ENCODE measurements at places on chromosomes 6 and 20. TPM values are rescaled to one million over a fixed set of nuclear protein-coding genes. Genes with fewer than 3 reads are reported as not detected.

DNA sequence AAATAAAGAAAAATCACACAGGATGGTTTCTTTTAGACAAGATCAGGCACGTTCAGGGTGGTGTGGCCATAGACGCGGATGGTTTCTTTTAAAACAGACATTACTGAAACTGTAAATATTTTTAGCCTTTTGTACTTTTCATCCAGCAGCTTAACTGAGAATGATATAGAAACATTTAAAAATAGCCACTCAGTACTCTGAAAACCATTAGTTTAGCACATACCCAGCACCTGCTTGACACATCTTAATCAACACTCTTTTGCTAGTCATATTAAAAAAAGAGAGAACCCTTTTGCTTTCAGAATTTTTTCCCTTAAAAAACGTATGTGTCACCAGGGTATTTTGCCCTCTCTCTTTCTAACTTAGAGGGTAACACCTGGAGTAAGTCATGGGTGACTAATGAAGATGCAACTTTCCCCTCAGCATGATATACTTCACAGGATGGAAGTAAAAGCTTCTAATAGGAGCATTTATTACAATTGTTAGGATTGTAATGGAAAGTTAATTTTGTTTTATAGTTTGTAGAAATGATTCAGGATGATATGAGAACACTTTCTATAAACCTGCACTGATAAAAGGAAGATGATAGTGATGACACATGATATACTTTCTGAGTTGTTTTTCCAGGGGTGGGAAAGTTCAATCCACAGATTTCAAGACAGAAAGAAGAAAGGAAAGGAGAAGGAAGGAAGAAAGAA lies 45.2 kb downstream of the BACH2 start:
- no peak for DNase-seq

DNA sequence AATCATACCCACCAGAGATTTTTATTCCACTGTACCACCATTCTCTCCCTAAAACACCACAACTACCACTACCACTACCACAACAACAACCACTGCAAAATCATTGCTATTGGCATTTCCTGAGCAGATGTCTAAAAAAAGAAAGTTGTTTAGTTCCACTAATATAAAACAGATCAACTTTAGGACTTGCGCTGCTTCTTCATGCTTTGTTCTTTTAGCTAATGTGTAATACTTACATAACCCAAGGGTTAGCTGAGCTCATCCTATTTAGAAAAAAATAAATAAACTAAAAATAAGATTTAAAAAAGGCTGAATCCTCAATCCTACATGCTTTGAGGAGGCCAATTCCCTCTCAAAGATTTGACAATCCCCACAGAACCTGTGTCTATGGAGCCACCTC lies 11.4 kb downstream of the IYD start:
- DNase-seq = no peak

GRCh38 chr6:38836585-38836984 lies 121.5 kb downstream of the DNAH8 start:
- DNase-seq = no peak

GRCh38 chr6:10759312-10759839 lies 11.8 kb downstream of the TMEM14B start:
- DNase-seq = no peak

DNA sequence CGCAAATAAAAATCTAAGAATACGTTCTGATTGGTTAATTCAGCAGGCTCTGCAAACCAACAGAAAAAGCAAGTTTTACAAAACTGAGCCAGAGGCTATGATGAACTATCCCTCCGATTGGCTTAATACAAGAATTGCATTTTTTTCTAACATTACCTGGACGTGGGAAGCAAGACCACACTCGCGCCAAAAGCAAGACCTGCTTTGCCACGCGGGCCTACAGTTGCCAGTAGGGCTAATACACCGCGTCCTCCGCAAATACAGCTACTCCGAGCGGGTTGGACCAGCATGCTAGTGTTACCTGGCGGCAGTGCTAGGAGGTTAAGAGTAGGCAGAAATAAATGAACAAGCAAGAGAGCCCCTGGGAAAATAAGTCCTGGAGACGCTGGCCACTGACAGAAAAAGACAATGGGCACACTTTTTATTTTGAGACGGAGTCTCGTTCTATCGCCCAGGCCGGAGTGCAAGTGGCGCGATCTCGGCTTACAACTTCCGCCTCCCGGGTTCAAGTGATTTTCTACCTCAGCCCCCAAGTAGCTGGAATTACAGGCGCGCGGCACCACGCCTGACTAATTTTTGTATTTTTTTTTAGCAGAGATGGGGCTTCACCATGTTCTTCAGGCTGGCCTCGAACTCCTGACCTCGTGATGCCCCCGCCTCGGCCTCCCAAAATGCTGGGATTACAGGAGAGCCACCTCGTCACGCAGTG lies 131.9 kb upstream of the BTN3A2 start:
- no peak for DNase-seq

GRCh38 chr20:58251979-58252591 lies 23.6 kb upstream of the ANKRD60 start:
- DNase-seq = no peak

GRCh38 chr6:26218824-26219223 lies 131.6 kb downstream of the HFE start:
- DNase-seq = no peak

DNA sequence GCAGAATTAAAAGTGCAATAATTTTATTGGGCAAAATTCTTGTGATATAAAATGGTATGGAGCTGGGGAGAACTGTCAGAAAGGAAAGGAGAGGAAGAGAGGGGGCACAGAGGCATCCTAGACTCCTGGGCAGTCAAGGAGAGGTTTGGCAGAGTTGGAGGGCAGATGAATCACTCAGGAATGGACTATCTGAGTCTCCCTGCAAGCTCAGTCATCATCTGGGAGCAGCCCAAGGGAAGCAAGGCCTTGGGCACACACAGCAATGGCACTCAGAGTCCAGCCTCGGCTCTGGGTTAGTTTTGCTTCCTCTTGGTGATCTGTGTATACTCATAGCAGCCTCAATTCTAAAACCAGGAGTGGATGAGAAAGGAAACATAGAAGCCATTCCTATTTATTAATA lies 67.2 kb downstream of the SLC22A1 start:
- DNase-seq = no peak

GRCh38 chr20:54433636-54434035 lies 41.8 kb upstream of the DOK5 start:
- no peak for DNase-seq

- DNase-seq = peak; percentile 75
Observed at GRCh38 chr6:27687154-27688013, 214.5 kb upstream of the ZNF184 start.

DNA sequence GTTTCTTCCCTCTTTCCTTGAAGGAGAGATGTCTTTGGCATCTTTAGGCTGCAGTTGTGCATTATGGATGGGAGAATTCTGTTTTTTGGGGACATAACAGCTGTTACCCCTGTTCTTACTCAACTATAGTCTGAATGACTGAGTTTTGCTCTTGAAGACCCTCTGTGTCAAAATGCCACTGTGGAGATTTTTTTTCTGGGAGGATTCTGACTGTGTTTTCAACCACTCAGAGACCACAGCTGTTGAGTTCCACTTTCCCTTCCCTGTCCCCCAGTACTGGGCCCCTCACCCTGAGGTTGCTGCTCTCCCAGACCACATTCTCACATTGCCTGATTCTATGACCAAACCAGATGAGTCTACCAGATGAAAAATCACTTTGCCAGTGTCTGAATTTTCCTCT lies 48.1 kb downstream of the NKX2-2 start:
- DNase-seq = no peak

GRCh38 chr6:2110504-2110903 lies 134.9 kb downstream of the GMDS start:
- no peak for DNase-seq

- DNase-seq = peak; percentile 78
Observed at GRCh38 chr6:170290296-170291128, at the start of gene DLL1. Gene DLL1, minus strand, starts transcription at chr6:170291078. Its CDS starts 939 bp downstream, at chr6:170290139.

DNA sequence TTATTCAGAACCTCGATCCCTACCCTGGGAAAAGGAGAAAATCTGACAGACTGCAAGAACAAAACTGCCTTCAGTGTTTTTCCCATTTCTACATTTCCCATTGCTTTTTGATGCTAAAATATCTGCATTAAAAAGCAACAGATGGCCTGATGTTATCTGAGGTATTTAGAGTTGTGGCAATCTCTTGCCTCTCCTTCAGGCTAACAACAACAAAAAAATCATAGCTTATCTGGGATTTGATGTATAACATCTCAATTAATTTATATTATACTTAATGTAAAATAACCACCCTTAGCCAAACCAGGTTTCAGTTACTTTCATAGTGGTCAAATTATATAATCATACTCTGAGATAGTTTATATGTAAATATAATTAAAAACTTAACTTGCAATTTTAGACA lies 15.8 kb upstream of the GABRR2 start:
- DNase-seq = no peak

GRCh38 chr6:170158296-170159021 lies 132.4 kb downstream of the DLL1 start:
- no peak for DNase-seq

- DNase-seq = peak; percentile 86
Observed at GRCh38 chr6:30955367-30956042, 14.7 kb downstream of the MUCL3 start.

- no peak for DNase-seq
Observed at GRCh38 chr6:170019818-170020583, 268.6 kb downstream of the ERMARD start.

DNA sequence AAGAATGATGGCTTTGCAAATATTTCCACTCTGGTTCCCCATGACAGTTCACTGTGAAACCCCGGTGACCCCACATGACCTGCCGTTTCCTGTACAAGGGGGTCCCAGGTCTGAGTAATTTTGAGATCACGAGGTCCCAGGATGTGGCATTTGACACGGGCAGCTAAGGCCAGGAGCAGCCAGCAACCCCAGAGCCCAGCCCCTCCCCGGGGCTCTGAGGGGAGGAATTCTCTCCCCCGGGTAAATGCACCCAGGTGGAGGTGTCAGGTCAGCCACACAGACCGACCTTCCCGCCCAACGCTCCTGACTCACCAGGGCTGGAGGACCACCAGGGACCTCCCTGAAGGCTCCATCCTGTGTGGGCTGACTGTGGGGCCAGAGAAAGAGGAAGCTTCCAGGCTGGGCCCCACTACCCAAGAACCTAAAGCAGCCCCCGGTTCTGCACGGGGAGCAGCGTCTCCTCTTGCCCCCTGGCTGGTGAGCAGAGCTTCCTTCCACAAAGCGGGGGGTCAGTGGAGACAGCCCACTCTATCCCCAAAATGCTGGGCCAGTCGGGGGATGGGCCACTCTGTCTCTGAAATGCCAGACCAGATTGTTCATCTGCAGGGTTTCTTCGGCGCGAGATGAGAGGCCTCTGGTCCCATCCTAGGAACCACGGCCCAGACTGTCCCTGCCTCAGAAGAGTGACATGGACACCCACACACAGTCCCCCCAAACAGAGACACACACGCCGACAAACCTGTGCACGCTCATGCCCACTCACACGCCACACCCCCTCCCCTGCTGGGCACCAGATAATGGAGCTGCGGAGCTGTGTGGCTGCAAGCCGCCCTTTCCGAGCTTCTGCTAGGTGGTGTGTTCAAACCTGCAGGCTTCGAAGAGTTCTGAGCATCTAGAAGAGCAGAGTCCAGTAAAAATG lies 23.4 kb upstream of the SLCO4A1 start:
- DNase-seq = no peak

- no peak for DNase-seq
Observed at GRCh38 chr6:129340983-129341382, 369.0 kb downstream of the ARHGAP18 start.

DNA sequence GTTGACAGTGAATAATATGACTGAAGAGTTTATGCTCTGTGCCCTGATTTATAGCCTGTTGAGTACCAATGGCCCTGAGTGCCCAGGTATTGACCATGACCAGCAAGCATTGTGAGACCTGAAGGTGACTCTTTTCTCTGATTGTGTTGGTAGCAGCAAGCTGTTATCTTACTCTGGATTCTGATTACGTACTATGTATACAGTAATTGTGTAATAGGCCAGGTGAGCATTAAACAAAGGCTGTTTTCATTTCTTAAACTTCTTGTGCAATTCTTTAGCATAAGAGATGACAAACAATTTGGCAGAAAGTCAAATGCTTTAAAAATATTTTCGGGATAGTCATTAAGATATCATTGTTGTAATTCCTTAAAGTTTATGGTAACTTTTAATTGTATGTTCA lies 111.7 kb upstream of the PTPRK start:
- DNase-seq = no peak

The C20orf204 gene
- 0.29 TPM for total RNA-seq

The SLC16A10 gene
- total RNA-seq = 4.8 TPM

The DSP gene
- total RNA-seq = 198 TPM

The ELOVL4 gene
- 0.58 TPM for total RNA-seq

The RIMS1 gene
- 1.1 TPM for total RNA-seq

The MEI4 gene
- total RNA-seq = 0.85 TPM

The KHDC1L gene
- not detected for total RNA-seq

The RIN2 gene
- 43.9 TPM for total RNA-seq

The PEDS1 gene
- total RNA-seq = 17.7 TPM

The TBX18 gene
- total RNA-seq = 10.1 TPM

The ZNF292 gene
- 37.1 TPM for total RNA-seq

The ASIP gene
- 1.2 TPM for total RNA-seq

The FHL5 gene
- 9.5 TPM for total RNA-seq

The RNF182 gene
- 0.81 TPM for total RNA-seq

The GNAS-AS1 gene
- 0.80 TPM for total RNA-seq

The IPCEF1 gene
- 0.99 TPM for total RNA-seq
